Karpas-422 (cell line): ENCODE measurements at places on chromosomes 16 and 17. TPM values are rescaled to one million over a fixed set of nuclear protein-coding genes. Genes with fewer than 3 reads are reported as not detected.

The IRF8 gene
- 285 and 592 TPM in 2 replicates for total RNA-seq

The CRYBA1 gene
- total RNA-seq: not detected in 2 replicates

The PVALEF gene
- not detected in 2 replicates for total RNA-seq

The ZMYND15 gene
- total RNA-seq: not detected in 2 replicates

The CPD gene
- 18.4 and 19.2 TPM in 2 replicates for total RNA-seq

The NRN1L gene
- 0.56 TPM in 1 of 2 replicates, not detected in the other for total RNA-seq

The KRTAP16-1 gene
- not detected in 2 replicates for total RNA-seq

The MMP28 gene
- not detected in 2 replicates for total RNA-seq

The ACSM2A gene
- not detected in 2 replicates for total RNA-seq

The RPL27 gene
- total RNA-seq: 1,746 and 2,567 TPM in 2 replicates

The SDR42E2 gene
- total RNA-seq: not detected in 2 replicates

The CLEC18C gene
- total RNA-seq: 0.93 TPM in 1 of 2 replicates, not detected in the other
